ENCODE measurements at places on chromosomes 6 and 20.

GRCh38 chr6:88588938-88589337 lies 374.5 kb downstream of the RNGTT start:
- no peak for DNase-seq

DNA sequence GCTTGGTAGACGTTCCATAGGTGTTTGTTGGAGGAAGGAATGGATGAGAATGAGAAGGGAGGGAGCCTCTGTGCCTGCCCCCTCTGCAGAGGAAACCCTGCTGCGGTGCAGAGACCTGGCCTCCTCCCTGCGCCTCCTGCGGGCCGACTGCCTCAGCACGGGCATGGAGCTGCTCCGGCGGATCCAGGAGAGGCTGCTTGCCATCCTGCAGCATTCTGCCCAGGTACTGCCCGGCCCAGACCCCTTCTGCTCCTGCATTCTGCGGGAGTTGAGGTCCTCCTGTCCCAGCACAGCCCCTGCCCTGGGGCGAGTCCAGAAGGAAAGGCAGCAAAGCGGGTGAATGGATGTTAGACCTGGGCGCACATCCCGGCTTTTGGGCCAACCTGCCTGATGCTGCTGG lies 6.1 kb downstream of the DNPH1 start:
- DNase-seq: no peak

DNA sequence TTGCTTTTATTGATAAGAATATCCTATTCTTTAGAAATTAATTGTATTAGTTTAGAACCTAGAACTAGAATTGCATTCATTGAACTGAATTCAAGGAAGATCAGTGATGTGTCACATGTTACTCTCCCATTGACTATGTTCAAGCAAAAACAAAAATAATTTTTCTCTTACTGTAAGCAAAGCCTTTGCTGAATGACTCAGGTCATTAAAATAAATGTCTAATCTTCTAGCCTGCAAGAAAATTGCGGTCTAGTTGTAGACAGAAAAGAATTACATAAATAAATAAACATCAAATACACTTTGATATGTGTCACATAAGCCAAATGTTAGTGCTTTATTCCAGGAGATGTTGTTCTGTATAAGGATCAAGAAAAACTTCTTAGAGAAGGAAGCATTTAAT lies 387.9 kb downstream of the ADGRB3 start:
- DNase-seq: no peak

GRCh38 chr20:46559001-46559400 lies 8.5 kb upstream of the OCSTAMP start:
- no peak for DNase-seq

- no peak for DNase-seq
These were observed 812.6 kb downstream of the TENT5A start for GRCh38 chr6:80939898-80940297.

- no peak for DNase-seq
These were observed 256.6 kb downstream of the RFPL4B start for GRCh38 chr6:112603726-112604125.

- no peak for DNase-seq
These were observed 96.2 kb upstream of the CNR1 start for GRCh38 chr6:88262332-88262731.

DNA sequence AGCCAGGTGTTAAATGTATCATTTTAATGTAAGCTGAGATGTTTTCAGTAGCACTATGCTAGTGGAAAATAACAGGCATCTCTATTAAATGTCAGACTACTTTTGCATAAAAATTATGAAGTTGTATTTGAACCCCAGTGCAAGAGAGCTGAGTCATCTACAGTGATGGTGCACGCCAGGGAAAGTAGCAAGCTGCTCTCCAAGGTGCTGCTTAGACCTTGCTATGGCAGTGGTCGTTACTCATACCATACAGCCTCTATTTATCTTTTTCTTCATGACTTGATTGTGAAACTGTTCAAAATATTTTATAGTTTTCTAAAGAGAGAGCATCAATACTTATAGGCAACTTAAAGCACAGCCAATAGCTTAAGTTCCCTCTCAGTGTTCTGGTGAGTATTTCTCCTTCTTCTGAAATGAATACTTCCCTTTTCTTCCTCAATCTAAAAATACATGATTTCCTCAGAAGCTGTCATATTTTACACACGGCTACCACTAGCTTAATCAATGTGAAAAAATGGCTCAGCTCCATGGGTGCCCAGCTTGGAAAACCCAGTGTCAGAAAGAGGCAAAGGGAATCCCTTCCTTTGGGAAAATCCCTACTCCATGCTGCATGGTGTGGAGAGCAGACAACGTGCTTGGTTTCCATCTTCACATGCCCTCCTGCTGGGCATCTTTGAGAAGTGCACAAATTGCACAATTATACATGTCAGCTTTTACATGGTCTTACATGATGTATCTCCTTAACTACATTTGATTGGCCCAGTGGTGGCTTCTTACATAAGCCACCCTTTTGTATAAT lies 105.6 kb downstream of the ELOVL4 start:
- no peak for DNase-seq

GRCh38 chr6:170524172-170524502 lies 29.0 kb downstream of the PSMB1 start:
- no peak for DNase-seq

GRCh38 chr6:257031-257725 lies 35.1 kb upstream of the DUSP22 start:
- no peak for DNase-seq

DNA sequence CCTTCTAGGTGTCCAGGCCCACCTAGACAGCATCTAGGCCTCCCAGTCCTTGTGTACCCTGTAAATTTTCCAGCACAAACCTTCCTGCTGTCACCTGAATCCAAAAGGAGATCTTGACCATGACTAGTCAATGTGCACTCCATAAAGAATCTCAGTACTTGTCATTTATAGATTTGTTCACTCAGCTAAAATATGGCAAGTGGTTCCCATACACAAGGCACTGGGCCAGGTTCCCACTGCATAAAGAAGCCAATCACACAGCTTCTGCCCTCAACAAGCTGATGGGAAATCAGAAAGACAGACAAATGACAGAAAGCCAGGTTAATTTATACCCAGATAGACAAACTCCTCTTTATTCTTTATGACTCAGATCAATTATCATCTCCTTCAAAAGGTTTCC lies 526.8 kb downstream of the CD83 start:
- DNase-seq: no peak
